Frontal cortex (tissue), 4 donors: ENCODE measurements at places on chromosomes 7 and 10. TPM values are rescaled to one million over a fixed set of nuclear protein-coding genes. Genes with fewer than 3 reads are reported as not detected.

The SORCS1 gene
- total RNA-seq, result 16.7 TPM

The ENO4 gene
- 1.2 TPM for total RNA-seq

The HECW1 gene
- total RNA-seq, result 41.6 TPM

The COBL gene
- total RNA-seq, result 2.4 TPM

The SYNPO2L gene
- not detected for total RNA-seq

The MSS51 gene
- total RNA-seq, result 1.6 TPM

The EEF1AKMT2 gene
- total RNA-seq, result 33.4 TPM

The PNLIPRP2 gene
- total RNA-seq, result not detected

The PPP1R9A gene
- total RNA-seq, result 93.3 TPM

The TUBB8 gene
- total RNA-seq, result not detected

The SUN3 gene
- total RNA-seq, result not detected

The CTAGE15 gene
- under 0.01 TPM for total RNA-seq

The SLC26A5 gene
- not detected for total RNA-seq

The CRHR2 gene
- 0.41 TPM for total RNA-seq

The THNSL1 gene
- total RNA-seq, result 19.2 TPM

The LRRD1 gene
- total RNA-seq, result 1.2 TPM

DNA sequence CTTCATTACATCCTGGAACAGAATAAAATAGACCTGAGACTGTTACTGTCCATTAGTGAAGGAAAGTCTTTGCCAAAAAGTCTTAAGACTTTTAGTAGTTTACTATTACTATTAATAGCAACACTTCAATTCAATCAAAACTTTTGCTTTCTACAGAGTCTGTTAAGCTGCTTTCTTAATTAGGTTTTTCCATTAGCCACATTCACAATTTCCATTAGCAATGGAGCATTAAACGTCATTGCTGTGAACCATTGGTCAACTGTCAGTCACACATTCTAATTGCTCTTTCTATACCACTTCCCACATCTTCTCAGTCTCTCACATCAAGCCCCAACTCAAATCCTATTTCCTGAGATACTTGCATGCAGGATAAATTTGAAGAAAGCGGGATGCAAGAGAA lies 736.6 kb upstream of the SORCS1 start:
- no peak for DNase-seq

GRCh38 chr10:21494191-21495001 lies 31.1 kb downstream of the SKIDA1 start:
- DNase-seq, result peak; percentile 41

DNA sequence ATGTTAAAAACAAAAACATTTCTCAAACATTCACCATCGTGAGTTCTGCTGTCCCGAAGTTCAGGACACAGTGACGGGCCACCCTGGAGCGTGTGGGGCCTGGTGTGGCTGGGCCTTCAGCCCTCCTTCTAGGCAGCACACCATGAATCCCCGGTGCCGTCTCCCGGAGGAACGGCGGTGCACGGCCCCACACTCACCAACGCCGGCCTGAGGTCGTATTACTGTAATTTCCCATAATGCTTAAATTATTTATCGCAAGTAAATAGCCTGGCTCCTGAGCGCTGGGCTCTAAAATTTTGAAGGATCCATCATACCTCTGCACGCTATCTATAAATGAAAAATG lies 1.4 kb downstream of the STK32C start:
- DNase-seq, result no peak

DNA sequence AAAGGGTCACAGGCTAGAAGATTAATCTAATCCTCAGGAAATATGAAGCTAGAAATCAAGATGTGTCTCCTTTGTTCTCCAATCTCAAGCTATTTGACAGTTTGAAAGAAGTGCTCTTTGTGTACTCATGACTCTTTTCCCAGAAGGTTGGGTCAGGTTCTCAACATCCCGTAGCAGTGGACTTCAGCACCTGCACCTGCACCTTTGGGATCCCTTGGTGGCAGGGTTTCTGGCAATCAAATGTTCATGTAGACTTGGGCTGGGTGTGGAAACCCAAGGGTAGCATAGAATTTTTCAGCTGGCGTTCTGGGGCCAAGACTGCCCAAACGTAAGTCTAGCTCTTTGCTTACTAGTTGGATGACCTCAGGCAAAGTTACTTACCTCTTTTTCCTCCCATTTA lies 134.4 kb downstream of the ADRA2A start:
- DNase-seq, result no peak

- no peak for DNase-seq
Observed at GRCh38 chr7:117134889-117135552, 181.7 kb downstream of the ST7 start.

GRCh38 chr10:115861455-115861854 lies 411.6 kb downstream of the GFRA1 start:
- DNase-seq, result no peak

DNA sequence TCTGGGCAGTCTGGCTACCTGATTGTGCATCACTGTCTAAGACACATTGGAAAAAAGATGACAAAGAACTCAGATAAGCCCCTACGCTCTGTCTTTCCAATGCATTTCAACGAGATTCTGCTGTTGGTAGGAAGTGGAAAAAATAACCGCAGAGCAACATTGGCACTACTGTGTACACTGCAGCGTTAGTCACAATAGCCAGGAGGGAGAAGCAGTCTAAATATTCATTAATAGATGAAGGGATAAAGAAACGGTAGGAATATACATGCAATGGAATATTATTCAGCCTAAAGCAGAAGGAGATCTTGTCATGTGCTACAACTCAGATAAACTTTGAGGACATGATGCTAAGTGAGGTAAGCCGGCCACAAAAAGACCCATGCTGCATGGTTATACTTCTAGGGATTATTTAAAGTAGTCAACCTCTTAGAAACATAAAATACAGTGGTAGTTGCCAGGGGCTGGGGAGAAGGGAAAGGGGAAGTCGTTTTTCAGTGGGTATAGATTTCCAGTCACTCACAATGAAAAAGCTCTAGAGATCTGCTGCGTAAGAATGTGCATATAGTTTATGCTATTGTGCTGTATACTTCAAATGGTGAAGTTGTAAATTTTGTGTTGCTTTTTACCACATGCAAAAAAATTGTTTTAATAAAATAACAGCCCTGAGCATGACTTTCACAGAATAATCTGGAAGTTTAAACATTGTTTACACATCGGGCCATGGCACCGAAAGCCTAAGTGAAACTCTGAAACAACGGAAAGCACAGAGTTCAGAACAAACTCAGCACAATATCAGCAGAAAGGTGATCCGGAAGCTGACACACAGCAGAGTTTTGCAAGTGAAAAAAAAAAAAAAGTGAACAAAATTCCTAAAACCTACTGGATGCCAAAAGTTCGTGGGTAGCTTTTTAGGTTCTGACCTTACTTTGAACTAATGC lies 40.1 kb downstream of the ELMO1 start:
- no peak for DNase-seq

DNA sequence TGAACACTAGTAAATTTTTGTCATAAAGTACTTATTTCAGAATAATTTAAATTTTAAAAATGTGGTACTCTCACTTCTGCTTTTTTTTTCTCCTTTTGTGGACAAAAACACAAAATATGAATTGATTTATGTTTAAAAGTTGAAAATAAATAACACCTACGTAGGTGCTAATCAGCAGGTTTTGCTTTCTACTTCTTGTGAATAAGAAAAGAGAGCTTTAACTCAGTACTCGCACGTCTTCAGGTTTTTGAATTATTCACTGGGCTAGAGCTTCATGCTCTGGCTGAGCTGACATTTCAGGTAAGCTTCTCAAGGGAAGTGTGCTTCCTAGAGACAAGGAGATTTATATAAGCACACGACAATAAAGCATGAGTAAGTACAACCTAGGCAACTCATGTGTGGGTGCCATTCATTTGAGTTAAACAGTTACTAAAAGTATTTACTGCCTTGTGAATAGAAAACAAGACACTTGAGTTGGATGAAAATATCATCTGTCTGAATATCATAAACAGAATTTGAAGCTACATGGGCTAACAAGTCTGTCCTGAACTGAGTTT lies 190.0 kb upstream of the POT1 start:
- DNase-seq, result no peak

- DNase-seq, result no peak
Observed at GRCh38 chr10:43479275-43479674, 42.4 kb downstream of the ZNF487 start.

GRCh38 chr7:35185908-35186731 lies 67.8 kb downstream of the TBX20 start:
- no peak for DNase-seq

- DNase-seq, result no peak
Observed at GRCh38 chr7:1810521-1810920, 140.4 kb downstream of the ELFN1 start.

DNA sequence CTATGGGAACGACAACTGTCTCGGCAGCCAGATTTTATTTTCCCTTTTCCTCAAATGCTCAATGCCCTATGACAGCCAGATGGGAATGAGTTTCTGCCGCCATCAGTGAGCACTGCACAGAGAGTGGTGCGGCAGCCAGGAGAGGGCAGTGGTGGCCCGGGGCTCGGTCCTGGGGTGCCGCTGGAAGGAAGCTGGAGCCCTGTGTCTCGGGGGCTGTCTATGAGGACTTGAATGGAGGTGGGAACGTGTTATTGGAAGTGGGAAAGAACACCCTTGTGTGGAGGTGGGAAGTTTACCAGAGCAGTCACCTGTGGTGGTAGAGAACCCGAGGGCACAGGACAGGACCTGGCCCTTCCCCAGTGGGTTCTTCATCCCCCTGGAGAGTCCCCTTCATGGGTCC lies 35.8 kb downstream of the JAKMIP3 start:
- no peak for DNase-seq

- DNase-seq, result no peak
Observed at GRCh38 chr10:38027986-38028385, 17.5 kb downstream of the ZNF33A start.

DNA sequence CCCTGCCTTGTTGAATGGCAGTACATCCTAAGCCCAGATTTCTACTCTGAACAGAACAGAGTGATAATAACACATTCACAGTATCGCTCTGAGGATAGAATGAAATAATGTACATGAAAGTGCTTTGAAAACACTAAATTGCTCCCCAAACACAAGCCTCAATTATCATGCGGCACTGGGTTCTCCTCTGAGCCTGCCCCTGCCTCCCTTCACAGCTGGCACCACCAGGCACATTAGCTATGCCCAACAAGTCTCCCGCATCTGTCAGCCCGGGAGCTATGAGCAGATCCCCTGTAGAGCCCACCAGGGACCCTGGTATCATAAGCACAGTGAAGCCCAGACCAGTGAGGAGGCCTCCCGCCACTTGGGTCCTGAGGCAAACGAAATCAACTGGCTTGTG lies 405.5 kb downstream of the GRID1 start:
- DNase-seq, result no peak

GRCh38 chr10:98673171-98673782 lies 226.5 kb upstream of the HPS1 start:
- no peak for DNase-seq

DNA sequence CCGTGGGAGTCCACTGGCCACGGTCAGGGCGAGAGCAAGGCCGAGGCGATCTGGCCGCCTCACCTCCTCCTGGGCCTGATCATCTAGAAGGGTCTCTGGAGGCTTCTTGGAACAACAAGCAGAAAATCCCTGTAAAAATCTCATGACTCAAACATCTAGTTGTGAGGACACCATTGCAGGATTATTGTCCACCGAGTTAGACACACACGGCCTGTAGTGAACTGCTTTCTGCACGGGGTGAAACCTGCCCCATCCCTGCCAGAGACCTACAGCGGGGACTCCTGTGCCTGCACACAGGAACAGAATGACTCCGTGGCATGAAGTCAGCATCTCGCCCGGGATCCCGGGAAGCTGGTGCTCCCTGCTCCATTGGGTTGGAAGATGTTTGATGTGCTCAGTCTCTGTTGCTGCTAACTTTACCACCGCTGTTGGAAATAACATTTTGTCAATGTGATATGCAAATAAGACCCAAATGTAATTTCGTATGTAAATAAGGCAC lies 267.0 kb upstream of the TCERG1L start:
- DNase-seq, result no peak

- no peak for DNase-seq
Observed at GRCh38 chr10:72175149-72175548, 40.7 kb upstream of the ANAPC16 start.

DNA sequence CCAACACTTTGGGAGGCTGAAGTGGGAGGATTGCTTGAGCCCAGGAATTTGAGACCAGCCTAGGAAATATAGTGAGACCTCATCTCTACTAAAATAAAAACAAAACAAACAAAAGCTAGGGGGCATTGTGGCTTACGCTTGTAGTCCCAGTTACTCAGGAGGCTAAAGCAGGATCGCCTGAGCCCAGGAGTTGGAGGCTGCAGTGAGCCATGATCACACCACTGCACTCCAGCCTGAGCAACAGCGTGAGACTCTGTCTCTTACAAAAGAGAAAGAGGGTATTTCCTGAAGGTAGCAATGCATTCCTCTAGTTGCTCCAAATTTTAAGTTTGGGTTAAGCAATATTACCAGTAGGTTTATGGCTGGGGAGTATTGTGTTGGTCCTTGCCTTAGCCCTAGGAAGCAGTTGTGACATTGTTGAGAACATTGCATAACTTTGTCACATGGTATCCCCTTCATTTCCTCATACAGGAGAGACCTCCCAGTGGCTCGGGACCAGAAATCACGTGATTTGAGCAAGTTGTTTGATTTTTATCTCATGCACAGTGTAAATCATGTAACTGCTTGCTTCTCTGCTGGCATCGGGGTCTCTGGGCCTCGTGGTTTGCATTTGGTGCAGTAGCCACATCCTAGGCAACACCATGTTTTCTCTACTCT lies 23.3 kb upstream of the SMARCD3 start:
- DNase-seq, result peak; percentile 44

GRCh38 chr7:47635091-47636080 lies 53.5 kb upstream of the TNS3 start:
- no peak for DNase-seq

DNA sequence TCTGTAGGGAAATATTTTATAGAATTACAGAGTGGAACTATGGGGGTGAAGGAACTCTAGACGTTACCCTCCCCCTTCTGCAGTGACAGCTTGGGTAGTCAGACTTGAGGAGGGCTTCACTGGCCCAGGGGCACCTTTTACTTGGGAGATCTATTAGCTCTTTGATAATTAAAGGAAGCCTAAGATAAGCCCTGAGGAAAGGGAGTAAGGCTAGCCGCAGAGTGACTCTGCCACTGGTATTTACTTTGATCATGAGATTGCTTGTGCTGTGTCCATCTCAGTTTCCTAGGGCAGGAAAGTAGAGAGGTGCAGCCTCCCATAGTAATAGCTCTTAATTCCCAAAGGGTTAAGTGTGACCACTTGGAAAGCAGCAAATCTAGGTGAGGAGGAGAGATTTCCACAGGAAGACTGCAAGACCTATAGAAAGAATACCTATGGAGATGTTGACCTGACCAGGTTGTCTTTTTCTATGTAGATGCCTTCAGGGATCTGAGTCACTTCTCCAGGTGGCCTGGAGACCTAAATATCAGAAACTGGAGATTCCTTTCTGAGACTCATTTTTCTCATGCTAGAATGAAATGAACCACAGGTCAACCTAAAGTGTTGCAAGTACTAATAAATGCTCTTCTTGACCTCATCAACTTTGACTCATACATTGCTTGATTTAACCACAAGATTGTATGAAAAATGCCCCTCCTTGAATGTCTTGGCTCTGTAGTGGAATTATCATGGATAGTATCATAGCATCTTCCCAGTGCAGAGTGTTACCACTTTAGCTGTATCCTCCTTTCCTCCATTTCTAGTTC lies 447.3 kb upstream of the GHITM start:
- DNase-seq, result no peak
